ENCODE measurements at places on chromosomes 11 and 22. TPM values are rescaled to one million over a fixed set of nuclear protein-coding genes. Genes with fewer than 3 reads are reported as not detected.
A peak's percentile ranks its signal among the peaks of the same experiment; 100 is the strongest.

Gene MIAT
- 113 TPM for total RNA-seq

Gene SLC22A12
- not detected for total RNA-seq

Gene OR10AG1
- not detected for total RNA-seq

Gene KRTAP5-9
- total RNA-seq: 0.21 TPM

GRCh38 chr22:30892731-30893221 is 75.8 kb downstream of the MORC2 start:
- no peaks in the 10 kb centered on the region for H3K27me3 ChIP-seq
- H3K36me3 ChIP-seq: peaks cover 2% of the 10 kb centered on the region
- peaks cover 24% of the 10 kb centered on the region for H3K4me1 ChIP-seq
- H3K4me3 ChIP-seq: no peak overlapping the region

- no peak overlapping the region for H3K27ac ChIP-seq
- peaks cover 2% of the 10 kb centered on the region for H3K36me3 ChIP-seq
- H3K4me3 ChIP-seq: no peak overlapping the region
- no peak for DNase-seq
- H3K27me3 ChIP-seq: no peaks in the 10 kb centered on the region
These were observed 306.8 kb upstream of the DDI1 start for GRCh38 chr11:103729617-103730016.

DNA sequence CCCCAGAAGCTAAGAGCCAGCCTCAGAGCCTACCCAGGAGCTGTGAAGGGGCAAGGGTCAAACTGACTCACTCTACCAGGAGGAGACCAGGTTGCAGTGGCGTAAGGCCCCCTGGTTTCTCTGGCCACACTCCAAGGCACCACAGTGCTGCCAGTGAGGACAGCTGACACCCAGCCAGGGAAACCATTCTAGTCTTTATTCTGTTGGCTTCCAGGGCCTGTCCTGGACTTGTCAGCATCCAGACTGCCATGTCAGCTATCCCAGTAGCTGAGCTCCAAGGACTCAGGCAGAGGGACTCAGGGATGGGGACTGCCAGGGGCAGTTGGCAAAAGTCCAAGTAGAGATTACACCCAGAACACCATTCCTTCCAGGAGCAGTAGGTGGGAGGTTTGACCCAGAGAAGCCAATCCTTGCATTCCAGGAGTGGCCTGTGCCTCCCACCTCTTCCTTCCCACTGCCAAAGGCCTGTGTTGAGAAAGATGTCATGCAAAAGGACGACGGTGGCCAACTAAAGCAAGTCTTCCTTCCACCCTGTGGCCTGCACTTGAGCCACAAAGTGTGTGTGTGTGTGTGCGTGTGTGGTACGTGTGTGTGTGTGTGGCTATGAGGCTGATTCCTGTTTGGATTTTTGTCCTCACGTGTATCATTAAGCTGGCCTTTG is 3.6 kb upstream of the MAPK8IP1 start:
- H3K27me3 ChIP-seq: no peaks in the 10 kb centered on the region
- H3K4me3 ChIP-seq: no peak overlapping the region
- no peak overlapping the region for H3K27ac ChIP-seq
- no peak for DNase-seq

- DNase-seq: no peak
- no peak overlapping the region for H3K4me3 ChIP-seq
- H3K36me3 ChIP-seq: no peaks in the 10 kb centered on the region
- H3K4me1 ChIP-seq: no peaks in the 10 kb centered on the region
These were observed 492.6 kb upstream of the CADM1 start for GRCh38 chr11:115996808-115997188.

GRCh38 chr11:852762-853161 is 10.1 kb downstream of the TSPAN4 start:
- H3K27me3 ChIP-seq: peaks cover 4% of the 10 kb centered on the region
- peaks cover 5% of the 10 kb centered on the region for H3K4me1 ChIP-seq
- no peaks in the 10 kb centered on the region for H3K36me3 ChIP-seq
- H3K4me3 ChIP-seq: no peak overlapping the region
- DNase-seq: no peak
- H3K27ac ChIP-seq: no peak overlapping the region

DNA sequence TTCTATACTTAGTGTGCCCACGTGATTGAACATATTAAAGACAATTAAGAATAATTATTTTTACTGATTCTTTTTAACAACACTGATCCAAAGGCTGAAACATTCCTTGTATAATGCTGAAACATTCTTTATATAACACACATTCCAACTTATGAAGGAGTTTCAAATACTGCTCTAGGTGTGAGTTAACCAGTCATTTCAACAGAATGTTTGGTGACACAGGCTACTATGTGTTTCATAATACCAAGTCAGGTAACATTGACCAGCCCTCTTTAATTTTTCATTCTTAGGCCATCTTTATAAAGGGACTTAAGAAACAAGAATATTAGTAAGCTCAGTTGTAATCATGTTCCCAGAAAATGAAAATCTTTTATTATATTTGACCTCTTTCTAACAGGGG is 136.6 kb downstream of the ELP4 start:
- no peaks in the 10 kb centered on the region for H3K4me1 ChIP-seq
- no peak overlapping the region for H3K4me3 ChIP-seq
- no peak overlapping the region for H3K27ac ChIP-seq
- H3K36me3 ChIP-seq: no peaks in the 10 kb centered on the region

GRCh38 chr22:47695176-47695575 is 932.7 kb downstream of the TBC1D22A start:
- H3K4me1 ChIP-seq: no peaks in the 10 kb centered on the region
- no peak overlapping the region for H3K4me3 ChIP-seq
- no peak overlapping the region for H3K27ac ChIP-seq
- H3K27me3 ChIP-seq: no peaks in the 10 kb centered on the region

- peaks cover 4% of the 10 kb centered on the region for H3K36me3 ChIP-seq
- H3K27ac ChIP-seq: no peak overlapping the region
These were observed 62.6 kb upstream of the PHF21B start for GRCh38 chr22:45072322-45072903.

DNA sequence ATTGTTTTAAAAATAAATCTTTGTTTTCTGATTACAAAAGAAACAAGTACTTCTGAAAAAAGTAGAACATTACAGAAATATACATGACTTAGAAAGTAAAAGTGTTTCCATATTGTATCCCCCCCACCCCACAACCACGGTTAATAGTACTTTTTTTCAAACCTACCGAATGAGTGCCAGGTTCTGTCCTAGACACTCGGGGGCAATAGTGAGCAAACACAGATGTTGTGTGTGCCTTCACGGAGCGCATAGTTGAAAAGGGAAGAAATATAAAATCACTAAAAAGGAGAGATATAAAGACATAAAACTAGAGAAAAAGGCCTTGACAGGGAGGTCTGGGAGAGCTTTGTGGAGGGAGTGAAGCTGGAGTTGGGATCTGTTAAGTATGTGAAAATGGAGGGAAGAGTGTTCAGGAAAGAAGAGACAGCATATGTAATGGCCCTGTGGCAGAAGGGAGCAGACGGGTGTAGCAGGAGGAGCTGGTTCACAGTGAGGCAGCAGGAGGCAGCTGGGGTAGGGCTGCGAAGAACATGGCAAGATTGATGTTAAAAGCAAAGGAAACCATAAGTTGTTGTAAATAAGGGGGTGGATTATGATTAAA is 42.1 kb upstream of the ALX4 start:
- DNase-seq: no peak
- no peak overlapping the region for H3K27ac ChIP-seq
- no peaks in the 10 kb centered on the region for H3K4me1 ChIP-seq
- H3K27me3 ChIP-seq: peaks cover 34% of the 10 kb centered on the region
- H3K4me3 ChIP-seq: no peak overlapping the region

DNA sequence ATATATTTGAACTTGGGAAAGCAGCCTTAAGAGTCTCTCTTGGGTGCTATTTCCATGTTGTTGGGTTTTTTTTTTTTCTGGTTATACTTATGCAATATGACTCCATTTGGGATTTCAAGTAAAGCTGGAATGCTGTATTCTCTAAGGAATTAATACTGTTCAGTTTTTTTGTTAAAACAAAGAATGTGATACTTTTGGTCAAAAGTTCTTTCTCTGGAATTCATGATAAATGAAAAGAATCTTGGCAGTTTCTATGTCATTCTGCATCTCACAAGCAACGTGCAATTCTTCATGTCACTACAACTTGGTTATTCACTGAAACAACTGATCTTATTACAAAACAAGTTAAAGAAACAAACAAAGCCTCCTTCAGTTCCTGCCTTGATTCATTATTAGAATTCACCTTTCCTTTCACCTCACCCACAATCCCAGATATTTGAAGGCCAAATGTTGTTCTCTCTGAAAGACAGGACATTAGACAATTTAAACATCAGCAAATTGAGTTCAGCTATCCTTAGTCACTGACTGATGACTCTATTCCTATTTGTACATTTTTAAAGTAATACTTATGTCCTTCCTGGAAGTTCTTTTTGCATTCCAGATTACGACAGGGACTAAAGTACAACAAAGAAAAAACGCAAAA is 176.2 kb downstream of the SBF2 start:
- no peaks in the 10 kb centered on the region for H3K36me3 ChIP-seq
- H3K4me3 ChIP-seq: no peak overlapping the region
- H3K4me1 ChIP-seq: peaks cover 7% of the 10 kb centered on the region
- no peak for DNase-seq
- H3K27ac ChIP-seq: no peak overlapping the region
- no peaks in the 10 kb centered on the region for H3K27me3 ChIP-seq

- peaks cover 20% of the 10 kb centered on the region for H3K4me1 ChIP-seq
- no peaks in the 10 kb centered on the region for H3K36me3 ChIP-seq
- no peak overlapping the region for H3K4me3 ChIP-seq
- peaks cover 47% of the 10 kb centered on the region for H3K27me3 ChIP-seq
- H3K27ac ChIP-seq: no peak overlapping the region
These were observed 3.0 kb downstream of the THY1 start for GRCh38 chr11:119419834-119420492.

- H3K4me1 ChIP-seq: peaks cover 32% of the 10 kb centered on the region
- H3K36me3 ChIP-seq: no peaks in the 10 kb centered on the region
- DNase-seq: no peak
- H3K27me3 ChIP-seq: no peaks in the 10 kb centered on the region
These were observed 49.4 kb downstream of the RRAS2 start for GRCh38 chr11:14309425-14310192.

DNA sequence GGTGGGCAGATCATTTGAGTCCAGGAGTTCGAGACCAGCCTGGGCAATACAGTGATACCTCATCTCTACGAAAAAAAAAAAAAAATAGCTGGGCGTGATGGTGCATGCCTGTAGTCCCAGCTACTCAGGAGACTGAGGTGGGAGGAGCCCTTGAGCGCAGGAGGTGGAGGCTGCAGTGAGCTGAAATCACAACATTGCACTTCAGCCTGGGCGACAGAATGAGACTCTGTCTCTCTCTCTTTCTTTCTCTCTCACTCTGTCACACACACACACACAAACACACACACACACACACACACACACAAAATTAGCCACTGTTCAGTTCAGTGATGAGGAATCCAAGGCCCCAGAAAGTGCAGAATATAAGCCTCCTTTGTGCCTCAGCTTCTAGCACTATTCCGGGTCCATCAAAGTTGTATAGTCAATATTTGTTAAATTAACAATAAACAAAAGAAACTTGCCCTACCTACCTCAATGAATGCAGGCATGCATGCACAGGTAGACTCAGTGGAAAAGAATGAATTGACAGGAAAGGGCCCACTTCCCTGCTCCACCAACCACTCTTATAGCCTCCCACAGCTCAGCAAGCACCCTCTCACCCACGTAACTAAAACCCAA is 3.9 kb upstream of the SMIM35 start:
- DNase-seq: no peak
- H3K27me3 ChIP-seq: peaks cover 17% of the 10 kb centered on the region
- no peak overlapping the region for H3K4me3 ChIP-seq
- H3K36me3 ChIP-seq: peaks cover 22% of the 10 kb centered on the region
- no peak overlapping the region for H3K27ac ChIP-seq
- no peaks in the 10 kb centered on the region for H3K4me1 ChIP-seq

GRCh38 chr22:26974914-26975803 is 317.8 kb downstream of the MIAT start:
- no peaks in the 10 kb centered on the region for H3K36me3 ChIP-seq
- no peak for DNase-seq
- no peak overlapping the region for H3K27ac ChIP-seq
- H3K4me1 ChIP-seq: no peaks in the 10 kb centered on the region

- no peak overlapping the region for H3K4me3 ChIP-seq
- no peaks in the 10 kb centered on the region for H3K27me3 ChIP-seq
- no peak overlapping the region for H3K27ac ChIP-seq
- peaks cover 22% of the 10 kb centered on the region for H3K4me1 ChIP-seq
- no peaks in the 10 kb centered on the region for H3K36me3 ChIP-seq
These were observed 42.8 kb downstream of the GRAMD4 start for GRCh38 chr22:46663001-46663400.

DNA sequence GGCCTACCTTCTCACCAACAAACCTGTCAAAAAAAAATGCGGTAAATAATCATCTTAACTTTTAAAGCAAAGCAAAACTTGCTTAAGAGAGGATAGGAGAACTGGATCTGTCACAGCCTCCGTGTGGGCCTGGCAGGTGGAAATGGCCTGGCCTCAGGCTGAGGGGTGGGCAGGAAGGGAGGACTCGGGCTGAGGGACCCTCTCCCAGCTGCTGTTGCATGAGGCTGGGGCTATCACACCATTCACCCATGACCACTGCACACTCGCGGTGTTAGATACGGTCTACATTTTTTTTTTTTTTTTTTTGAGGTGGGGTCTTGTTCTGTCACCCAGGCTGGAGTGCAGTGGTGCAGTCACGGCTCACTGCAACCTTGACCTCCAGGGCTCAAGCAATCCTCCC is 24.5 kb downstream of the ARHGAP1 start:
- peaks cover 62% of the 10 kb centered on the region for H3K4me1 ChIP-seq
- peaks cover 9% of the 10 kb centered on the region for H3K36me3 ChIP-seq
- H3K27ac ChIP-seq: peak overlapping the region; percentile 41
- H3K27me3 ChIP-seq: no peaks in the 10 kb centered on the region
- H3K4me3 ChIP-seq: no peak overlapping the region

- H3K27me3 ChIP-seq: peaks cover 89% of the 10 kb centered on the region
- peaks cover 47% of the 10 kb centered on the region for H3K4me1 ChIP-seq
- DNase-seq: peak; percentile 8
- H3K27ac ChIP-seq: no peak overlapping the region
- no peaks in the 10 kb centered on the region for H3K36me3 ChIP-seq
These were observed 223 bp downstream of the WT1 start for GRCh38 chr11:32435152-32435480.

DNA sequence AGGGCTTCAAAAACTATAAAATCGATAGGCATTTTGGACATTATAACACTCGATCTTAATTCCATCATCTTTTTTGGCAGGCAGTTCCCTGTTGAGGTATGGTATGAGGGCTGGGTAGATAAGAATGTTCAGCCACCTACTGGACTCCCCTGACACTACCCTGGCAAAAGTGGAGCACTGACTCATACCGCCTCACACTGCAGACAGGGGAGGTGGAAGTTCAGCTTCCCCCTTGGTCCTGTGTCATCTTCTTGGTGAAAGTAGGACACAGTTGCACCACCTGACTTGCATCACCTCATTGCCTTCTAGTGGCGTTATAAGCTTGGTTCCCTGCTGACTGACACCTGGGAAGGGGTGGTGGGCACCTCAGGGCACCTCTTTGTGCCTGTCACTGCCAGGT is 30.4 kb downstream of the PAAF1 start:
- H3K27ac ChIP-seq: no peak overlapping the region
- peaks cover 2% of the 10 kb centered on the region for H3K36me3 ChIP-seq
- H3K27me3 ChIP-seq: no peaks in the 10 kb centered on the region

GRCh38 chr22:29308791-29309262 is 2.4 kb downstream of the GAS2L1 start:
- H3K4me3 ChIP-seq: no peak overlapping the region
- peak; percentile 60 for DNase-seq
- no peaks in the 10 kb centered on the region for H3K36me3 ChIP-seq
- H3K27ac ChIP-seq: no peak overlapping the region
- H3K27me3 ChIP-seq: peaks cover 44% of the 10 kb centered on the region
- peaks cover 14% of the 10 kb centered on the region for H3K4me1 ChIP-seq

Data from activated T-cell treated with anti-CD3 and anti-CD28 coated beads, Interleukin-2, amount 50 U/mL, for 72 hours (primary cell).